ENCODE measurements at places on chromosomes 6 and 20. TPM values are rescaled to one million over a fixed set of nuclear protein-coding genes. Genes with fewer than 3 reads are reported as not detected.

DNA sequence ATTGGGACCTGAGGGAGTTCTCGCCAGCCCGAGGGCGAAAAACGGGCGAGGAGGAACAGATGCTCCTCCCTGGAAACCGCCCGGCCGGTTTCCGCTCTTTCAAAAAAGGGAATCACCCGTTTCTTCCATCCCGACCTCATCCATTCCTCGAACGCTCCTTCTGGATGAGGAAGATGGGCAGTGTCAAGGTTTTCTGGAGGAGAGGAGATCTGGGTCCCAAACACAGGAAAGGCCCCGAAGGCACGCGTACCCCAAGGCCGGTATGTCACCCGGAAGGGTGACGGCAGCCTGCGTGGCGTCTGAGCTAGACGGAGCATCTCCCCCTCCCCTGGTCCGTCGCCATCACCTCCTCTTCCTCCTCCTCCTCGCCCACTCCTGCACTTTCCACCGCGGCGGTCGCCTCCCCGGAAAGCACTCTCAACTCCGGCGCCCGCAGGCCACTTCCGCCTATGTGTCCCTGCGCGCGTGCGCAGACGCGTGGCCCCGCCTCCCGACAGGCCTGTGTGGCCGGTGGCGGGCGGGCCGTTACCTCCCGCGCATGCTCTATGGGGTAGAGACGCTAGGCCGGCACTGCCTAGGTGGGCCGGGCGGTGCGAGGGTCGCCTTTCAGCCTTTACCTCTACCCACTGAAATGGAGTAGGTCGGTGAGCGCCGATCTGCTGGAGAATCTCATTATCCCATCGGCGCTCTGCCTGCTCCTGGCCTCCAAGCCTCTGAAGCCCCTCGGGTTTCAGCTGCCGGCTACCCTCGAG, at the start of gene SLC35B3:
Gene SLC35B3, minus strand, starts transcription at position 453 of the 752 bp plus-strand sequence.
- peak within 1 kb of the TSS; percentile 93 for H3K4me3 ChIP-seq
- peaks cover 53% of the 10 kb centered on the region for H3K4me1 ChIP-seq
- H3K27me3 ChIP-seq: no peaks in the 10 kb centered on the region
- H3K27ac ChIP-seq: peak within 1 kb of the TSS; percentile 99
- peaks cover 6% of the 10 kb centered on the region for H3K36me3 ChIP-seq

- H3K36me3 ChIP-seq: no peaks in the 10 kb centered on the region
- H3K4me1 ChIP-seq: no peaks in the 10 kb centered on the region
- DNase-seq: no peak
- no peak overlapping the region for H3K4me3 ChIP-seq
Measured at GRCh38 chr6:146224988-146225387, 196.1 kb downstream of the GRM1 start.

DNA sequence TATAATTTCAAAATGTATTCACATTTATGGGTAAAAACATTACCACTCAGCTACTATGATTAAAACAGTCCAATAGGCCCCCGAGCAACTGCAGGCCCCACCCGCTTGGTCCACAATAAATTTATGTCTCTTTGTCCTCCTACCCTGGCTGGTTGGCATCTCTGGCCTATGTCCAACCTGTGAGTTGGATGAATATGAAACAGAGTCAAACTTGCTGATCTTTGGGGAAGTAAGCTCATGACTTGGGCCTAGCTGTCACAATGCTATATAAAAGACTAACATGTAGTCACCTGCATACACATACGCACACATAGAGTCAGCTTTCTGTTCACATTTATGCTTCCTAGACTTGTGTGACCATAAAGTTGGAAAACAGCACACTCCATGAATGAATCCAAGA, 20.5 kb downstream of the MAP7 start:
- no peaks in the 10 kb centered on the region for H3K27me3 ChIP-seq
- no peak overlapping the region for H3K27ac ChIP-seq
- DNase-seq: no peak
- H3K4me3 ChIP-seq: no peak overlapping the region
- peaks cover 24% of the 10 kb centered on the region for H3K4me1 ChIP-seq
- H3K36me3 ChIP-seq: no peaks in the 10 kb centered on the region

GPLD1 gene
- total RNA-seq: 4.7 TPM

PI3 gene
- not detected for total RNA-seq

PRDM13 gene
- total RNA-seq: not detected

BPI gene
- total RNA-seq: not detected

TCF21 gene
- total RNA-seq: 5.0 TPM
